CD8-positive, alpha-beta T cell (primary cell): ENCODE measurements at places on chromosomes 2 and 18.

DNA sequence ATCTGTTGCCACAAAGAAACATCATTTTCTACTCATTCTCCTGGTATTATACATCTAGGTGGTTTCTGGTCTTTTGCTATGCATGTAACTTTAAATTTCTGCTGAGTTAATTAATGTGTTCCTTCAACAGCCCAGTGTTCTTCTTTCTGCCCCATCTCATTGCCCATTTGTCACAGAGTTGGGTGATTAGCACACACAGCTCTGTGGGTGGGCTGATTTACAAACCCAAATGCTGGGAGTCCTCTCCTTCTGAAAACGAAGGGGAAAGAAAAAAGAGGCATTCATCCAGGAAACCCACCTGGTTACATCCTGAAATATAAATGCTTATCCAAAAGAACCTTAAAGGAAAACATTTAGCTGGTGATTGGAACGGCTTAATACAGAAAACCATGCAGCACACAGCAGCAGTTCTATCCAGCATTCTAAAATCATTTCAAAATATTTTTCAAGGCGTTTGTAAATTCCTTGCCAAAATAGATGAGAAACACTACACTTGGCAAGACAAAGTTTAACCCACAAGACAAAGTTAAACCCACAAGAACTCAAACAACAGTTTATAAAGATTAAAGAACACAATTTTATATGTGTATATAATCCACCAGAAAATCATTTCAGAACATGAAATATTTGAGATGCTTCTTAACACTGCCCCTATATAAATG lies 177.9 kb downstream of the ANTXR1 start:
- no peak for DNase-seq

GRCh38 chr2:164061129-164061746 lies 325.4 kb upstream of the FIGN start:
- no peak for DNase-seq

GRCh38 chr2:152120430-152120829 lies 21.6 kb upstream of the CACNB4 start:
- DNase-seq, result no peak

GRCh38 chr2:218364196-218364595 lies 7.5 kb downstream of the CATIP start:
- no peak for DNase-seq
